ENCODE measurements at places on chromosomes 7 and 10.

GRCh38 chr7:146022776-146023175 is 93.8 kb upstream of the CNTNAP2 start:
- no peak overlapping the region for H3K27ac ChIP-seq
- no peaks in the 10 kb centered on the region for H3K36me3 ChIP-seq
- H3K4me3 ChIP-seq = no peak overlapping the region
- H3K4me1 ChIP-seq = no peaks in the 10 kb centered on the region
- DNase-seq = no peak

DNA sequence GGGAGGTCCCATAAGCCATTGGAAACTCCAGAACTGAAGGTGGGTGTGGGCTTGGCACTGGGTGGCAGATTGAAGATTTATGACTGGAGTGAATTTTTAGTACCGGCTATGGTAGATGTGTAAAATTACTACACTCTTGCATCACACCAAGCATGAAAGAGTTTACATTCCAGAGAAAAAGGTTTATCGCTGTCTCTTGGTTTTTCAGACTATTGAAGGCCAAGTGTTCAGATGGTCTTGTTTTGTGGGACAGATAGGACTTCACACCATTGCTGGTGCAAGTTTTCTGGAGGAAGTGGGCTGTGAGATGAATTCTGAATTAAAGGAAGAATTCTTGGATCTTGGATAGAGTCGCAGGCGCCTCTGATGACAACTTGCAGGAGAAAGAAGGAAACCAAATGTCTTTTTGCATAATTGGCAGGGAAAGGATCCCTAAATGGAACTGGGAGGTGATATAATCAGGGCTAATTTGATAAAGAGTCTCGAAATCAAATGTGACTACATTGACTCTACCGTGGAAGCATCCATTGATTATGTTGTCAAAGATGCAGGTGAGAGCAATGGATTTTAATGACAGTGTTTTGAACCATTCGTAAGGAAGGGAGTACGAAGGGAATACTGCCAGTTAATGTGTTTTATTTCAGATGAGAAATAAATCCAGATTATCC is 14.2 kb upstream of the NMT2 start:
- H3K27ac ChIP-seq = no peak overlapping the region
- peak; percentile 62 for DNase-seq

- peak; percentile 34 for DNase-seq
- H3K27ac ChIP-seq = peak overlapping the region; percentile 6
- peak overlapping the region; percentile 84 for H3K4me3 ChIP-seq
- no peaks in the 10 kb centered on the region for H3K27me3 ChIP-seq
- peaks cover 4% of the 10 kb centered on the region for H3K36me3 ChIP-seq
- H3K4me1 ChIP-seq = peaks cover 19% of the 10 kb centered on the region
Measured at GRCh38 chr7:5419539-5420066, 4.0 kb downstream of the TNRC18 start.

DNA sequence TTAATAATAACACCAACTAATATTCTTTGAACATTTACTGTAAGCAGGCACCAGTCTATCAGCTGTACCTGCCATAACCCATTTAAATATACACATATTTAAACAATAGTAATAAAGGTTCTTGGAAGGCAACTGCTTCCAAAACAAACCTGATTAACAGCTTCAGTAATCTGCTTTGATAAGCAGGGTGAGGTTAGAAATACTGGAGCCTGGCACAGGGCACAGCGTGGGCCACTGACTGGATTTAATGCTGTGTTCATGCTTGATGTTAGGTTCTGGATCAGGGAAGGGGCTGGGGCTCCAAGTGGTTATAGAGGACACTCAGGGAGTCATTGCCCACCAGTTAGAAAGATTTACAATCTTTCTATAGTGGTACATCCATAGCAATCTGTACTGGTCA is 10.9 kb upstream of the C10orf120 start:
- H3K27ac ChIP-seq = no peak overlapping the region
- H3K4me1 ChIP-seq = no peaks in the 10 kb centered on the region
- H3K27me3 ChIP-seq = peaks cover 20% of the 10 kb centered on the region
- no peak overlapping the region for H3K4me3 ChIP-seq
- no peak for DNase-seq

DNA sequence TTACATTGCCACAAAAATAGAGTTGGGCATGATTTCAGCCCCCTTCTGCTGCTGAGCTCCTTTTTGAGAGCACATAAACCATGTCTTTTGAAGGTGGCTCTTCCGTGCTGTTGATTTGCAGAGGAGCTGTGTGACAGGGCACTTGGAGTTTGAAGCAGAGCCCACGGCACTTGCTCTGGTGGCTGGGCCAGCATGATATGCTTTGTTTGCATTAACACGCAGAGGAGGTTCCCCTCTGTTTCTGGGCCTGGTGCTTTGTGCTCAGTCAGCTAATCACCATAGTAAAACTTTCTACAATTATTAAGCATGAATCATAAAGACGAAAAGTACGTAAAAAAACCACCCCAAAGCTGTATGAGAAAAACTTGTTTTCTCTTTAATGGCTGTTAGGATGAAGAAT is 40.1 kb downstream of the RBM33 start:
- H3K4me1 ChIP-seq = peaks cover 2% of the 10 kb centered on the region
- no peak overlapping the region for H3K27ac ChIP-seq
- no peak for DNase-seq
- no peaks in the 10 kb centered on the region for H3K27me3 ChIP-seq
- no peak overlapping the region for H3K4me3 ChIP-seq

- H3K27me3 ChIP-seq = no peaks in the 10 kb centered on the region
- peaks cover 3% of the 10 kb centered on the region for H3K36me3 ChIP-seq
- H3K4me3 ChIP-seq = no peak overlapping the region
- DNase-seq = no peak
Measured at GRCh38 chr7:158825628-158826289, 3.5 kb downstream of the ESYT2 start.

DNA sequence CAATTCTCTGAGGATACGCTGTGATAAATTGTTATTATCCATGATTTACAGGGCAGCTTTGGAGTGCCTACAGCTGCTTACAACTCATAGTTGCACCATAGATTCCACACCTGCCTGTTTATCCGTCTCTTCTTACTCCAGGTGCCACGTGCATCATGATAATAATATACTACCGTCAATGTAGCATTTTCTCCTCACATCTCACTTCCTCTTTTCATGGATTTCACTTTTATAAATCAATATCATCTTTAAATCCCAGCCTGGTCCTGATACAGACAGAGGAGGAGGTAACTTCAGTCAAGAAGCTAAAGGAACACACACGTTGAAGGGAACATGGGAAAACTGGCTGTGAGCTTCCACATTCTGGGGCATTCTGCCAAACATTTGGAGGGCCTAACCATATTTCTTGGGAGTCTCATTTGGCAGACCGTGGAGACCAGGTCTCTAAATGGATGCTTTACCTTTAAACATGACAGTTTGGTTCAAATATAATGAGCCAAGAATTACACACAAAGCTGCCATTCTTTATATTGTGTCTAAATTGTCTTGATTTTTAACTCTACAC is 2.4 kb downstream of the CH25H start:
- peaks cover 4% of the 10 kb centered on the region for H3K27me3 ChIP-seq
- H3K4me1 ChIP-seq = peaks cover 16% of the 10 kb centered on the region
- no peaks in the 10 kb centered on the region for H3K36me3 ChIP-seq
- no peak for DNase-seq

GRCh38 chr7:116185956-116186355 is 24.4 kb upstream of the TES start:
- no peaks in the 10 kb centered on the region for H3K27me3 ChIP-seq
- no peak overlapping the region for H3K27ac ChIP-seq
- no peak overlapping the region for H3K4me3 ChIP-seq
- peak; percentile 22 for DNase-seq
- H3K4me1 ChIP-seq = no peaks in the 10 kb centered on the region

DNA sequence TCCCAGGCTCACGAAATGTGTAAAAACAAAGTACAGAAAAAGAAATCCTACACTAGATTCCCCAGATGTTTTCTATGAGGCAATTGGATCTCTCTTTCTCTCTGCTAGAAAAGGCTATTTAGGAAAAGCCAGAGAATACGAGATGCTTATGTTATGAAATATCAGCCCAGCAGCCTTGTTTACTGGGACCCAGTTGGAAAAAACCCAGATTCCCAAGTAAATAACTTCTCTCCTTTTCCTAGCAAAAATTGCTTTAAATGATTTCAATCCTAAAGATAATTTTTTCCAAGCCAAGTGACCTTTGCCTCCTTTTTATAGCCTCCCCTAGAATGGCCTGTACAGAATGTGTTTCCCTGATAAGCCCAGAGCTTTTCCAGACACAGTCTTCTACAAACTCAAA is 199.3 kb downstream of the PLXNA4 start:
- no peak overlapping the region for H3K4me3 ChIP-seq
- no peaks in the 10 kb centered on the region for H3K36me3 ChIP-seq
- no peak overlapping the region for H3K27ac ChIP-seq
- no peak for DNase-seq
- no peaks in the 10 kb centered on the region for H3K27me3 ChIP-seq
- H3K4me1 ChIP-seq = peaks cover 2% of the 10 kb centered on the region

DNA sequence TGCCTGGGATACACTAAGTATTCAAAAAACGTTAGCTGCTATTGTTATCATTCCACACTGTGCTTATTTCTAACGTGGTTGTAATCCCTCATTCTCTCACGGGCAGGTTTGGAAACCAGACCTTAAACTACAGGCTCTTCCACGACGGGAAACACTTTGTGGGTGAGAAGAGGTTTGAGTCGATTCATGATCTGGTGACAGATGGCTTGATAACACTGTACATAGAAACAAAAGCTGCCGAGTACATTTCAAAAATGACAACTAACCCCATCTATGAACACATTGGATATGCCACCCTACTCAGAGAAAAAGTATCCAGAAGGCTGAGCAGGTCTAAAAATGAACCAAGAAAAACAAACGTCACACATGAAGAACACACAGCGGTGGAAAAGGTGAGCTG is 163.2 kb upstream of the PRR15 start:
- no peaks in the 10 kb centered on the region for H3K4me1 ChIP-seq
- H3K36me3 ChIP-seq = no peaks in the 10 kb centered on the region
- H3K27ac ChIP-seq = no peak overlapping the region
- peaks cover 12% of the 10 kb centered on the region for H3K27me3 ChIP-seq
- no peak for DNase-seq

- H3K4me1 ChIP-seq = peaks cover 22% of the 10 kb centered on the region
- no peaks in the 10 kb centered on the region for H3K36me3 ChIP-seq
- no peak overlapping the region for H3K4me3 ChIP-seq
Measured at GRCh38 chr10:101565370-101565900, 22.6 kb downstream of the POLL start.

Measured in mesenchymal stem cell (in vitro differentiated cells and primary cell).